ENCODE measurements at places on chromosomes 11 and 22.

- no peak for DNase-seq
Measured at GRCh38 chr22:39185601-39186012, 33.1 kb upstream of the CBX7 start.

GRCh38 chr11:1131033-1131911 is 26.5 kb upstream of the MUC5AC start:
- DNase-seq = no peak

DNA sequence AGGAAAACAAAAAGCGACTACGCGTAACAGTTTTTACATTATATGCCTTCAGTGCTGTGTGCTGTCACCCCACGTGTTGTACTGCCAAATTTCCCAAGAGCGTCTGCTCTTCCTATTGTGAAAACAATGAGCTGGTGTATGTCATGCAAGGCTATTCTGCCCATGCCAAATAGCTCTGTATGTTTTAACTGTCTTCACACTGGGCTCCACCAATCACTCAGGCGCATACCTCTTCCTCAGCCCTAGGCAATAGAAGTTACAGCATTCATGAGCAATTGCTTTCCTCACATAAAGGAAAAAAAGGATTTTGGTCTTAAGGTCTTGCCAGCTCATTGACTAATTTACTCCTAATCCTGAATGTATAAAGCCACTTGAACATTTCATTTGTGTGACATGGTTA is 606.8 kb downstream of the NTM start:
- DNase-seq = no peak

DNA sequence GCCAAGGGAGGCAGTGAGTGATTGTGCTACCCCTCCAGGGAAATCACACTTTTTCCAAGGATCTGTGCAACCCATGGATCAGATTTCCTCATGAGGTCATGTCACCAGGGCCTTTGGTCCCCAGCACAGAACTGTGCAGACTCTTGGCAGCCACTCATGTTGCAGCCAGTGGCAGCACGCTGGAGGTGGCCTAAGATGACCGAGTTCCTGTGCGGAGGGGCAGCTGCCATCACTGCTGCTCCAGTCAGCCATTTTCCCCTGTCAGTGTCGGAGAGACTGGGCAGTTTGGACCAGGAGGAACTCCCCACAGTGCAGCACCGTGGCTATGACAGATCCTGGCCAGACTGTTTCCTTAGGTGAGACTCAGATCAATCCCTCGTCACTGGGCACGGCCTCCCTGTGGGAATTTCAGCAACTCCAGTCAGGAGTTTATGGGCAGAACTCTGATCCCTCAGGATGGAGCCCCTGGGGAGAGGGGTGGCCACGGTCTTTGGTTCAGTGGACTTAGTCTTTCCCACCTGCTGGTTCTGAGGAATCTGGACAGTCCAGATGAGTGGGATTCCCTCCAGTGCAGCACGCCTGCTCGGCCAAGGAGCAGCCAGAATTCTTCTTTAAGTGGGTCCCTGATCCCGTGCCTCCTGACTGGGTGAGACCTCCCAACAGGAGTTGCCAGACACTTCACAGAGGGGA is 194.6 kb upstream of the CARD18 start:
- DNase-seq = no peak

DNA sequence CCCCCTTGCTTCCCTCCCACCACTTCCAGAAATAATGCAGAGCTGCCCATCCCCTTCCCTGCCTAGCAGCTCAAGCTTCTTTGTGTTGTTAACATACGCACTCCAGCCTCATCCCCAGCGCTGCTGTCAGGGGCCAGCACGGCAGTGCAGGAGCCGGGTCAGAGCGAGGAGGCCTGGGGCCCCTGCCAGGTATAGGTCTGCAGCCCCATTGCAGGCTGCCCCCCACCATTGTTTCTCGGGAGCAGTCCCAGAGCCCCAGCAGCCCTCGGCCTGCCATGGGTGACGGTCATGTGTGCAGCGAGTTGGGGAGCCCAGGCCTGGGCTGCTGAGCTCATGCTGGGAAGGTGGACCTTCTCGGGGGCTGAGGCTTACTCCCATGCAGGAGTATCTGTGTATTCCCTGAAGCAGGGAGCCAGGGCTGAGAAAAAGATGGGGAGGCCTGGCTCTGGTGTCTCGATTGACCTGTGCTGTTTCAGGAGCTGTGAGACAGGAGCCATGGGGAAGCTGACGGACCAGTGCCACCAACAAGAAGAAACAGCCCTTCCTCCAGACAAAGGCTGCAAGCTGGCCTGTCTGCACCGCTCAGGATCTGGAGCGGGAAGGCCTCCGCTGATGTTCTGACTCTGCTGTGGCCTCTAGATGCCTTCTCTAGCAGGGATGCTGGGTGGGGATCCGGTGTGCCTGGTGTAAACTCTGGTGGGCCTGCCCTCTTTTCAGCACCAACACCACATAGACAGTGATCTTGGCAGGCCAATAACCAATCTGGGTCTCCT is 220.5 kb upstream of the B3GAT1 start:
- no peak for DNase-seq

GRCh38 chr22:23187871-23188700 is 7.8 kb downstream of the BCR start:
- DNase-seq = no peak

GRCh38 chr11:11669233-11669846 is 47.5 kb upstream of the GALNT18 start:
- no peak for DNase-seq

DNA sequence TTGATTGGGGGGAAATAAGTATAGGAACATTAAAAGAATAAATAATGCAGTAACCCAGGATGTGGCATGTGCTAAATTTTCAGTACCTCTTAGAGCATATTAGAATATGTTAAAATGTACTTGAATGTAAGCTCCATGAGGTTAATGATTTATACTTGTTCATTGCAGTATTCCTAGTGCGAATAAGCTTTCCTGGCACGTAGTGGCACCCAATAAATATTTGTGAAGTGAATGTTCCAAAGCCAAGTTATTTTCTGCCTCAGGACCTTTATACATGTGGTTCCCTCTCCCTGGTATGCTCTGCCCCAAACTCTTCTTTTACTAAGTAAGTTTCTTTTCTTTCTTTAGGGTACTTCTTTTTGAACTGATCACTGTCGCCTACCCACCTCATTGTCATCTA is 118.8 kb downstream of the DBX1 start:
- DNase-seq = no peak

DNA sequence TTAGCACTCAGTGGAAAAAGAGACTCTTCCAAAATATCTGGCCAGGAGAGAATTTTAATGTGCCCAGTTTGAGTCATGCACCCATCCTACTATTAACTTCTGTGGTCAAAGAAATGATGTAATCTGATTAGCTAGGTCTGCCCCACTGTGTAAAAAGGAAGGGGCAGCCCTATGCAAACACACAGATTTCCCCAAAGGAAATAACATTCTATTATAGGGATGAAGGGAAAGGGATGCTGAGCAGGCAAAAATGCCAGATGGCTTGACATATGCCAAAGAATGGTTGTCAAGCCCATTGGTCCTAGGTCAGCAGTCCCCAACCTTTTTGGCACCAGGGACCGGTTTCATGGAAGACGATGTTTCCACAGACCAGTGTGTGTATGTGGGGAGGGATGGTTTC is 43.3 kb upstream of the PAK1 start:
- DNase-seq = no peak

DNA sequence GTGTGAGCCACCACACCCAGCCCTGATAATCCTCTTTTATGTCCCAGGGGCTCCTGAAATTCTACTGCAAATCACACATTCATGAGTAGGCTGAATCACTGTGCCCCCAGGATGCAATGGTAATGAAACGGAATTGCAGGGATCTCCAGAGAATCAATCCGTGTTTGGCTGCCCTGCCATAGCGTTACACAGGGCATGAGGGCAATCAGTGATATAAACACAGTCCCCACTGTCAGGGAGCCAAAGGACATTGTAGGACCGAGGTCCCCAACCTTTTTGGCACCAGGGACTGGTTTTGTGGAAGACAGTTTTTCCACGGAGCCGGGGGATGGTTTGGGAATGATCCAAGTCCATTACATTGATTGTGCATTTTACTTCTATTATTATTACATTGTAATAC is 9.0 kb upstream of the PLA2G6 start:
- no peak for DNase-seq

GRCh38 chr22:22110548-22111266 is 128.1 kb upstream of the TOP3B start:
- DNase-seq = peak; percentile 22

DNA sequence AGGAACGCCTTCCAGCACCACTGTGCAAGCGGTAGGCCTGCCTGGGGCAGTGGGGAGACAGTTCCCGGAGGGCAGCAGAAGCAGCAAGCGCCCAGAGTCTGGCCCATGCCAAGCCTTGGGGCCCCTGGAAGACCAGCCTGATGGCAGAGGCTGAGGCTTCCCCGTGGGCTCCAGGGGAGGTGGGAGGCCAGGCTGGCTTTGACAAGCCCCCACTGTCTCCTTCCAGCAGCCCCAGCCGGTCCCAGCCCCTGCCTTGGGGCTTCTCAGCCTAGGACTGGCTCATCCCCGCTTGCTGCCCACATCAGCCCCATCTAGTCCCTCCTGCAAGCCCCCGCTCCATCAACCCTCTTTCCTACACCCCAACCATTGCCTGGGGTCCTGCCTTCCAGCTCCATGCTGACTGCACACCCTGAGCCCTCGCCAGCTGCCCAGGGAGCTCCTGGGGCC is 46.7 kb downstream of the IGF2 start:
- no peak for DNase-seq

- DNase-seq = no peak
Measured at GRCh38 chr11:61267437-61267841, 26.5 kb downstream of the PGA5 start.

- peak; percentile 97 for DNase-seq
Measured at GRCh38 chr11:69013009-69013951, at the start of gene MRGPRF. Gene MRGPRF, minus strand, starts transcription at chr11:69013246. Its CDS starts 3,345 bp downstream, at chr11:69009901.

DNA sequence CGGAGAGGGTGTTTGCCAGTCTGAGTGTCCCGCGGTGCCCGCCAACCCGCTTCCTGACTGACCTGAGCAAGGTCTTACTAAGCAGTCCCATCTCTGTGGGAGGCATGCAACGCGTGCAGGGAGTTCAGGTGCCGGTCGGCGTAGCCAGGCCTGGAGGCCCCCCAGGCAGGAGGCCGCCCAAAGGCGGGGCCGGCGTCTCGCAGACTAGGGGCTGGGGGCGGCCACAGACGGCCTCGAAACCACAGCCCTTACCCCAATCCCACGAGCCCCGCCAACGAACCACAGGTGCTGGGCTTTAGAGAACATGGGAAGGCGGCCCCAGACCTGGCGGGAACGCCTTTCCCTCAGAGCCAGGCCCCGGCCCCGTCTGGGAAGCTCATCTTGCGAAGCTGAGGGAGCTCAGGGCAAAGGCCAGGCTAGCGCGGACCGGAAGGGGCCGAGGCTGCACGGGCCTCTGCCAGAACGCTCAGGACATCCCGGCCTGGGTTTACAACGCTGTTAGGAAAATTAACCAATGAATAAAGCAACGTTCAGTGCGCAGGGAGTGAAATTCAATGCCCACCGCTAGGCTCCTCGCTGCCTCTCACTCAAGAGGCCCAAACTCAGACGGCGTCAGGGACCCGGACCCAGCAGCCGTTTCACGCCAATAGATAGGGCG is 2.1 kb upstream of the MTFP1 start:
- no peak for DNase-seq

DNA sequence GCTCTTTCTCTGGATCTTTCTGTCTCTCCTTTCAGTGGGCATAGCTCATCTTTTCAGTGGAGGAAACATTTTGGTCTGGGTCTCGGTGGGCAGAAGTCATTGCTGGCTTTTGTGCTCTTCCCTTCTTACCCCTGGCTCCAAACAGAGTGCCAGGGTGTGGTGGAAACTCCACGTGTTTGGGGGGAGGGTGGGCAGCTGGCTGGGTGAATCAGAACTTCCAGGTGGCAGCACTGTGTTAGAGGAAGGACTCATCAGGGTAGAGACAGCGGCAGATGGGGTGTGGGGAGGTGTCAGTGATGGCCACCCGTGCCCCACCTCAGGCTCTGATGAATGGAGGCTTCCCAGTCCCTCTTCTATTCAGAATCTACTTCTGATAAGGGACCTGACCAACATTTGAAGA is 114.0 kb downstream of the GRIK4 start:
- DNase-seq = no peak

DNA sequence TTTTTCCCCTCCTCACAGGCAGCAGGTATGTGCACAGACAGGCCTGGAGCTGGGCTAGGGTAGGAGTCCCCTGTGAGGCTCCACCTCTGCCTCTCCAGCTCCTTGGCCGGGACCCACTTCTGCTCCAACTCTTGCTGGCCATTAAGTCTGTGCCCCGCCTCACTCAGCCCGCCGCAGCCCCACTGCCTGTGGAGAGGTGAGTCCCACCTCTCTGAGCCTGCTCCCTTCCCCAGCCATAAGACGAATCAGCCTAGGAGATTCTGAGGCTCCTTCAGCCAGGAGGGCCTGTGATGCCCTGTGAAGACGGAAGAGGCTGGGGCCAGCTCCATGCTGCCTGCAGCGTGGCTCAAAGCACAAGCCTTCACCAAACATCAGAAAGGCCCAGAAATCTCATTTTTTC is 23.0 kb downstream of the TSKU start:
- DNase-seq = no peak

- DNase-seq = no peak
Measured at GRCh38 chr22:44548981-44549380, 50.9 kb upstream of the RTL6 start.

DNA sequence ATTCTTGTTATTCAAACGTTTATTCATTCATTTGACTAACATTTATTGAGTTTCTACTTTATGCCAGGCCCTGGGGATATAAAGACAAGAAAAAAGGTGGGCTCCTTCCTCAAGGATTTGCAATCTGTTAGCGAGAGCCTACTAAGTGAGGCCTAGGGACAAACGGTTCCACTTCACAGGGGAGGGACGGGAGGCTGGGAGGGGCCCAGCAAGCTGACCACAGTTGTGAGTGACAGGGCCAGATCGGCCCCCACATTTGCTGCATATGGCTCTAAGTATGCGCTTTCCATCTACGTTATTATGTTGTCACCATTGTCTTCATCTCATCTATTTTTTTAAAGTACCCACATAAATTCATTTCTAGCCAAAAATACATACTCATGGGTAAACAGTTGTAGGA is 271.1 kb downstream of the BUD13 start:
- no peak for DNase-seq

DNA sequence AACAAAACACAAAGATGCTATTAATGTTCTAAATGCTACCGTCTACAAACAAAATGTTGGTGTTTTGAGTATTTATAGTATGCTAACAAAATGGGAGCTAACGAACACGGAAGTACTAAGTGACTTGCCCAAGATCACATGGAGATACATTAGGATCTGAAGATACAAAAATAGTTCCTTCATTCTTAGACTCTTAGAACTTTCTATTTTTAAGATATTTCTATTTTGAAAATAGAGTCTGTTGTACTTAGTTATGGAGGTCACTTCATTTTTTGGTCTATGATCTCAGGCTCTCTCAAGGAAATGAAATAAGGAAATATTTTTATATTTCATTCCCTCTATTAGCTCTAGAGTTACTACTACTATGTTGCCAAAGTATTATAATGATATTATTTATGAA is 64.2 kb downstream of the APOL5 start:
- no peak for DNase-seq

GRCh38 chr11:20048707-20049106 is 111.6 kb downstream of the DBX1 start:
- DNase-seq = no peak

All from SJSA1 (cell line).